ENCODE measurements at places on chromosomes 4 and X.

DNA sequence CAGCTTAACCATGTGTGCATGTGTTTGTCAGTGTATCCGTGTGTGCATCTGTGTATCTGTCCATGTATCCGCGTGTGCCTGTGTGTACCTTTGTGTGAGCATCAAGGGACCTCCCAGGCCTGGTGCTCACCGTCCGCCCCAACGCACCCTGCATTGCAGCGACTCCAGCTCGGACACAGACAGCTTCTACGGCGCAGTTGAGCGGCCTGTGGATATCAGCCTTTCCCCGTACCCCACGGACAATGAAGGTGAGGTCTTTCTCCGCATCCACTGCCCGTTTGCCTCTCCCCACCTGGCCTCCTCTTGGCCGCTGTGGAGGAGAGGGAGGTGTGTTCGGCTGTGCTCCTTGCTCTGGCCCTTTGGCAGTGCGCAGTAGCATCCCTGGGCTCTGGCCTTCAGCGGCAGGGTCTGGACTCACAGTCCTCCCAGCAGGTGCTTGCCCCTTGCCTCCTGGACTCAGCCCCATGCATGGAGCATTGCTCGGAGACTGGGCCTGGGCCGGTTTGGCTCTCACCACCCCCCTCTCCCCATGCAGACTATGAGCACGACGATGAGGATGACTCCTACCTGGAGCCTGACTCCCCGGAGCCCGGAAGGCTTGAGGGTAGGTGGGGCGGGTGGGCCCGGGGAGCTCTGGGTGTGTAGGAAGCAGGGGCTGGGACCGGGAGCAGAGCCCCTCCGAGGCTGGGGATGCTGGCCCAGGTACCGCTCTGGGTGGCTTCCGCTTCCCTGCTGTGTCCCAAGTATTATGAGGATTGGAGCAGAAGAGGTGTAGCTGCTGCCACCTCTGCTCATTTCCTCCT lies 16.4 kb upstream of the ADD1 start:
- DNase-seq, result no peak

GRCh38 chrX:19956923-19957322 lies 33.9 kb downstream of the BCLAF3 start:
- DNase-seq, result no peak

- DNase-seq, result no peak
Observed at GRCh38 chr4:182194091-182194824, 48.9 kb upstream of the TENM3 start.

DNA sequence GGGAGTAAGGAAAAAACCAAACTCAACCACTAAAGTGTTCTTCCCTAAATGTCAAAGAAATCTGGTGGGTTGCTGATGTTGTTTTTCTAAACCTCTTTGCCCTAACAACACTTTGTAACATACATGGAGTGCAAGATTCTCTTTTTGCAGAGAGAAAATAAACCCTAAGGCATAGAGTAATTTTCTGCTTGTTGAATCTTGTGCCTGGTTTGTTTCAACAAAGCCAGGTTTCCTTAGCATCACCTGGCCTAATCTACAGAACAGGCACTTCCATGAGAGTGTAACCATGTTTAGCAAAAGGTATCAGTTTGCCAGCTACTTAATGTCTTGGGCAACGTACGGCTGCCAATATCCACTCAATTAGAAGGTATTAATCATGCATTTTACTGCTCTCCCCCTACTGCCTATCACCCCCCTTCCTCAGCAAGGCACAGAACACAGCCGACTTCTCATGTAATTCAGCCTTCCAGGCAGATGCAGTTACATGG lies 219.2 kb downstream of the MAML3 start:
- no peak for DNase-seq

- no peak for DNase-seq
Observed at GRCh38 chrX:11129534-11130105, 18.5 kb downstream of the HCCS start.

DNA sequence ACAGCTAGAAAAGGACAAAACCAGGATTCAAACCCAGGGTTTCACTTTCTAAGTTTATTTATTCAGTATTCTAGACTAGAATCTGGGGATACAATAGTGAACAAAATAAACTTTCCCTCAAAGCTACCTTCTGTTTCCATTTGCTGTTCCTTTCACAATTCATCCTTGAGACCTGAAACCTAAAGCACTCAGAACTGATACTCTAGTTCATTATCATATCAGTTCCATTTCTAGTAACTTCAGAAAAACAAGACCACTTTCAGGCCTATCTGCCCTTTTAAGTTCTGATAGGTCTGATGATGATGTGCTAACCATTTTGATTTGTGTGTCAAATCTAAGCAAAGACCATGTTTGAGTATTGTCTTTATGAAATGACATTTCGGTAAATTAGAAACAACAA lies 7.8 kb upstream of the XK start:
- no peak for DNase-seq

DNA sequence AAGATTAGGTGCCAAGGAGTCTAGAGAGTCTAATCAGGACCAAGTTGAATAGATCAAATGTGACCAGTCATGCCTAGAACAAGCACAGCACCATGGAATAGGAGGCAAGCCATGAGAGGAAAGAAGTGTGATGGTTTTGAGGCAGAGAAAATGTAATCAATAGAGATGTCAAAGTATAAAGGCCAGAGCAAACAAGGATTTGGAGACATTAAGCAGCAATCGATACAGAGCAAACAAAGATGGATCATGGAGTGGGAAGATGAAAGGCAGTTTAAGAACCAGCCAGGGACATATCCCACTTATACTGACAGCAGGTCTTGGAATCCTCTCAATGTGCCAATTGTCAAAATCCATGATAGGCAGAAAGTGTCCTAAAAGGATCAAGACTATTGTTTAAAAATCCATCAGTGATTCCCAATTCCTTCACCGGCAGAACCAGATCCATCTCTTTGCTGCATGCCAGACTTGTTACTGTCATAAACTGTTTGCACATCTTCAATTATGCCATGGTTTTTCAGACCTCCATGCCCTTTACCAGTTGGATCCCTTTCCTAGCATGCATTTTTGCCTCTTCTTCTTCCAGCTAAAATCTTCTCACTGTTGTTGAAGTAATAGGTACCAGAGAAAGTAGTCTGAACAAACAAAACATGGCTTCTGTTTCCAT lies 520.7 kb upstream of the ARX start:
- no peak for DNase-seq

- DNase-seq, result peak; percentile 85
Observed at GRCh38 chr4:1579901-1580691, 104.0 kb downstream of the FAM53A start.

- DNase-seq, result no peak
Observed at GRCh38 chrX:37829721-37830120, 17.6 kb downstream of the DYNLT3 start.

DNA sequence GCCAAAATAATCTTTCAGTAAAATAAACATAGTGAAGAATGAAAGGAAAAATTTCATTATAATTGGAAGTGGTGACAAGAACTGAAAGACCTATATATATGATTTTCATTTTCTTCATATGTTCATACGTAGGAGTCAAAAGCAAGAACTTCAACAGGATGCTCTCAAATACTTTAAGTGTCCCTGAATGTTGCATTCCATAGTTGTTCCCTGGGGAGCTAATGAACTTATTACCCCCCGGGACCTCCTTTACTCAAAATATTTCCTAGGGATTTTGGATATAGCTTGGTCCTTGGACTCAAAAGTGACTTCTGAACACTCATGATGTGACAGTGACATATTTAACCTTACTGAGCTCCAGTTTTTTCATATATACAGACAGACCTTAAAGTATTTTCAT lies 44.9 kb upstream of the NDST4 start:
- no peak for DNase-seq

- DNase-seq, result peak; percentile 40
Observed at GRCh38 chrX:149825424-149825823, 43.7 kb downstream of the MAGEA9 start.

GRCh38 chrX:16934185-16934584 lies 12.3 kb upstream of the REPS2 start:
- no peak for DNase-seq

DNA sequence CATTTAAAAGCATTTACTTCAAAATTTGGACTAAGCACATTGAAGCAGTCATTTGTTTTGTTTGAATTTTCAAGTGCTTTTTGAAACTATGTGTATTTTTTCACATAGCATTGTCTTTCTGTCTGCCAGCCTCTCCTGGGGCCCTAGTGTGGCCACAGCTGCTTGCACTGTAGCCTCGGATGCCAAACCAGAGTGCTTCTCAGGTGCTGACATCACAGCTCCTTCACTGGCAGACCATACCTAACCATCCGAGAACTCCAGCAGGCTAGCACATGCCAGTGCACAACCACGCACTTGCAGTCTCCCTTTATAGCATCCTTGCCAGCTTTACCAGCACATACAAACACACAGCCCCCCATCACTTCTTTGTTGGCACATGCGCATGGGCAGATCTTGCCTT lies 1019.7 kb downstream of the STPG2 start:
- no peak for DNase-seq

DNA sequence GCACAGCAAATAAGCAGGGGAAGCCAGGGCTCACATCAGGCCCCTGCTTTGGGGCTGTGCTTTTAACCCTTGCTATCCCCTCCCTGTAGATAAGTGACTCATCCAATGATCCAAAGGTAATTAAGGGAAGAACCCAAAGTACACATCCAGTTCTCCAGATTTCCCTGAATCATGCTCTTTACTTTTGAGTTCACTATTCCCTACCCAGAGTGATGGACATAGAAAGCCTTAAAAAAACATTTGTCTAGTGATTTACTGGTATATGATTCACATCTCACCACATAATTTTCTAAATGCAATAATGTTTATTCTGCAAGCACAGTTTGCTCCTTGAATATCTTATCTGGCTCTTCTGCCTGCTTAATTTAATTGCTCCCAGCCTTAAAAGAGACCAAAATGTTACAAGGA lies 136.2 kb downstream of the PPP3CA start:
- DNase-seq, result no peak

All from stimulated activated CD8-positive, alpha-beta memory T cell treated with anti-CD3 and anti-CD28 coated beads, Interleukin-15, amount 100 ng/mL, for 48 hours (primary cell).